ENCODE measurements at places on chromosomes 7 and 10. TPM values are rescaled to one million over a fixed set of nuclear protein-coding genes. Genes with fewer than 3 reads are reported as not detected.

Gene CFAP70
- 0.18 TPM for total RNA-seq

Gene OR9A2
- total RNA-seq, result not detected

Gene SEMA3E
- total RNA-seq, result not detected

Gene ALDH18A1
- total RNA-seq, result 121 TPM

Gene LRRC18
- not detected for total RNA-seq

Gene MUC3A
- total RNA-seq, result not detected

Gene FEZF1
- total RNA-seq, result not detected

Gene BMPER
- total RNA-seq, result 23.5 TPM

Gene SUMF2
- total RNA-seq, result 144 TPM

Gene FXYD4
- total RNA-seq, result not detected

Gene INPP5A
- 31.2 TPM for total RNA-seq

Gene IRF5
- 0.16 TPM for total RNA-seq

Gene CLCN1
- not detected for total RNA-seq

Gene CYP26A1
- total RNA-seq, result not detected

Gene ZNF786
- 3.6 TPM for total RNA-seq

Gene OR2A5
- not detected for total RNA-seq

Gene ASB10
- total RNA-seq, result not detected

Gene CPA2
- total RNA-seq, result not detected

Gene PCGF6
- 7.9 TPM for total RNA-seq

Gene ATRNL1
- total RNA-seq, result under 0.01 TPM

Gene MLXIPL
- 1.5 TPM for total RNA-seq

Gene COL13A1
- total RNA-seq, result 27.9 TPM

Gene FRMPD2
- total RNA-seq, result not detected

Gene MLLT10
- total RNA-seq, result 29.1 TPM

Gene MRLN
- not detected for total RNA-seq

Gene ANXA8
- total RNA-seq, result 0.16 TPM

Gene DGKI
- total RNA-seq, result 0.36 TPM

Gene ETV1
- 6.3 TPM for total RNA-seq

Gene WIPF3
- not detected for total RNA-seq

Gene CHN2
- total RNA-seq, result 1.8 TPM

Gene TMEM196
- total RNA-seq, result not detected

Gene CDC14C
- not detected for total RNA-seq

Gene RSPH10B2
- not detected for total RNA-seq

Gene HYAL4
- not detected for total RNA-seq
